ENCODE measurements at places on chromosomes 5 and 9.

DNA sequence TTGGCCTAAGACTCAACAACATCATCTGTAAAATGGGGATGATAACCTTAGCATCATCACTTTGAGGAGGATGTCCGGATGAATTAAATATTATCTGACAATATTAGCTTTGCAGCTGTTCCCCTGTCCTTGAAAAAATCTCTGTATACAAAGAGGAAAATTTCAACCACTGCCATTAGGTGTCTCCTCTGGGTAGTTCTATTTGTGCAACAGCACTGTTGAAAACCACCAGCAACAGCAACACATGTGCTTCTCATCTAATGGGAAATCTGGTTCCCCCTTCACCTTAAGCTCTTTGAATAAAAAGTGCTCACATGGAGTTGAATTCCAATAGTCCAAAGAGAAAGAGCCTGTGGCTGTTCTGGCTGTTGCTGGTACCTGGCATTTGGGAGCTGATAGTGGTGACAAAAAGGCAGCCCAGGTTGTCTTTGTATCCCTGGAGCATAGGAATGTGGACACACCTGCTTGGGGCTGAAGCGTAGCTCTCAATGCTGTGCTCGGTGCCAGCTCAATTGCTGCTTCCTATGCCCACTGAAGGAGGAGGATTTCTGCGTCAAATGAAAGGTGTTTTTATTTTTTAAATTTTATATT is 322.1 kb upstream of the MSX2 start:
- no peak for DNase-seq

DNA sequence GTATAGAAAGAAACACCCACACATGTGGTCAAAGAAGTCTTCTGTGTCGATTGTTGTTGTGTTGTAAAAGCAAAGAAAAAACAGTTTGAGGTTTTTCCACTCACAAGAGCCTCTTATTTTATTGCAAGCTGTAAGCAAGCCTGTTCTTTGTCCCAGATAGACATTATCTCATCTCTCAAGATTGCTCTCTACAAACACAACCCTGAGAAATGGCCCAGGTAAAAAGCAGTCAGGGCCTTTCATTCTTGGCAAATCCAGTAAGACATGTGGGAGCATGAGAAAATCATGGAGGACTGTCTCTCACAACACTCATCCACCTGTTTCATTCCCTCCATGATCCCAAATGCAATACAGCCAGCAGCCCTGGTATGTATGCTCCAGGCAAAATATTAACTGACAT is 286.6 kb upstream of the POU5F2 start:
- no peak for DNase-seq

DNA sequence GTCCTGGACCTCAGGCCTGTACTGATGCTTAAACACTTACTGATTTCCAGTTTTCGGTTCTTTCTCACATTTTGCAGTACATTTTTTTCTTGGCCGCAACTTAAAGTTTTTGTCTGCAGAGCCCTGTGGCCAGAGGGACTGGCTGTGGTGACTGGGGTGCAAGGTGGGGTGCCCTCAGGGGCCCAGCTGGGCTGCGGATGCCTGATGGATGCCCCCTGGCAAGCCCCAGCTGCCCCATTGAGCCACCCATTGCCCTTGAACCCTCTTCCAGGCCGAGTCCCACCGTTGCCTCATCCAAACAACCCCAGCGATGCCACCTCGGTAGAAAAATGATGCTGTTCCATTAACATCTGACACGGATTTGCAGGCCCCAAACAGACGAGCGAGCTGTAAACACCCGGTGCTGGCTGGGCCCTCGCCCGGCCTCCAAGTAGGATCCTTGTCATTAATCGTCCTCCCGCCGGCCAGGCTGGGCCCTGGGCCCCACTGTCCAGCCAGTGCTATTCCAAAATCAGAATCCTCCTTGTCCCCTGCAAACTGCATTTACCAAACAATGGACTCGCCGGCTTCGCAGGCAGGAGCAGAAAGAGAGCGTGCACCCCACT is 107.9 kb downstream of the PHF2 start:
- no peak for DNase-seq

GRCh38 chr9:133252301-133253020 is 22.5 kb downstream of the ABO start:
- DNase-seq, result no peak

DNA sequence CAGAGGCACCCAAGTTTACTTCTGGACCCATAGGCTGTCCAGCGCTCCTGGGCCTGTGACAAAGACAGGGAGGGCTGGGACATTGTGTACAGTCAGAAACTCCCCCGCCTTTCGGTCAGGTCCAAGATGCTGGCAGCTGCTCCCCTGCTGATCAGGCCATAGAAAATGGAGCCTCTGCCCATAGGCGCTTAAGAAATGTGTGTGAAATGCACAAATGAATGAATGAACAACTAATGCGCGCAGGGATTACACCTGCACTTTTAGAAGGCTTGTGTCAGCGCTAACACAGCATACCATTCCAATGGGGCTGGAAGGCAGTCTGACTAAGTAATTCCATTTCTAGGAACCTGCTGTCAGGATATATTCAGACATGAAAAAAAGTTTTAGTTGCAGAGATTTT is 16.3 kb downstream of the PTPN3 start:
- no peak for DNase-seq

DNA sequence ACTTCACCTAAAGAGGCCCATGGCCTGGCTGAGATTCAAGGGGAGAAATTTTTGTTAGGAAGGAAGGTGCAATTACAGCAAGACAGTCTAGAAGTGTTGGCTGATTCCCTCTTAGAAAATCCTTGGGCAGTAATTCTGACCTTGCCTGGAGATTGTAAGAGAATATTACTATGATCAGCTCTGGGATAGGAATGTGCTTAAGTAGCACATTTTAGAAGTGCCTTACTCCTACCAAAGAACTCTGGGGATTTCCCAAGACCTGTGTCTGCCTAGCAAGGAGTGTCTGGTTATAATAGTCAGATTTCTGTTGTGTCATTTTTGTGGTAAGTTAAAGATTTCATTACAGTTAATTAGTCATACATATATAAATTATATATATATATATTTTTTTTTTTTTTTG is 52.3 kb downstream of the NLN start:
- DNase-seq, result peak; percentile 86

GRCh38 chr5:167030500-167031120 is 1260.8 kb upstream of the WWC1 start:
- no peak for DNase-seq

- no peak for DNase-seq
Observed at GRCh38 chr9:136983656-136984314, 992 bp downstream of the LCNL1 start.

GRCh38 chr9:87529671-87530070 is 32.0 kb downstream of the DAPK1 start:
- no peak for DNase-seq

- peak; percentile 36 for DNase-seq
Observed at GRCh38 chr9:18429070-18429469, 44.9 kb upstream of the ADAMTSL1 start.

- DNase-seq, result no peak
Observed at GRCh38 chr9:124124729-124125650, 113.4 kb downstream of the LHX2 start.

DNA sequence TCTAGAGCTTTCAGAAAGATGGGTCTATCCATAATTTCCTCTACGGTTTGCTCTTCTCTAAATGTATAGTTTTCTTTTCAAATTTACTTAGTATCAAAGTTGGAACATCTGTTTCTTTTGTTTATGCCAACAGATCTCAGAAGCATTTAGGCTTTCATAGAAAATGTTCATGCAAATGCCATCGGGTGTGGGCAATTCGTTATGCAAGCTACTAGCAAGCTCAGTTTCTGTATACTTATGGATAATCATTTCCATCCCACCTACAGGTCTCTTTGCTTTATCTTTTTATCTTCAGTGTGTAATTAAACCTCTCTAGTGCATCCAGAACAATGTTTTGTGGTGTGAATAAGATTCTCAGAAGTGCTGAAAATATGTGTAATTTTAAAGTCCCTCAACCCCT is 59.9 kb downstream of the NUDT12 start:
- no peak for DNase-seq

GRCh38 chr9:110355911-110356310 is 18.2 kb upstream of the TXNDC8 start:
- no peak for DNase-seq

DNA sequence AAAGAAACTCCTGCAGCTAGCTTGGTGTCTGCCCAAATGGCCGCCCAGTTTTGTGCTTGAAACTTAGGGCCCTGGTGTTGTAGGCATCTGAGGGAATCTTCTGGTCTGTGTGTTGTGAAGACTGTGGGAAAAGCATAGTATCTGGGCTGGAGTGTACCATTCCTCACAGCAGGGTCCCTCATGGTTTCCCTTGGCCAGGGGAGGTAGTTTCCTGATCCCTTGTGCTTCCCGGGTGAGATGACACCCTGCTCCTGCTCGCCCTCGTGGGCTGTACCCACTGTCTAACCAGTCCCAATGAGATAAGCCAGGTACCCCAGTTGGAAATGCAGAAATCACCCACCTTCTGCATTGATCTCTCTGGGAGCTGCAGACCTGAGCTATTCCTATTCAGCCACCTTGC is 182.8 kb downstream of the GDNF start:
- DNase-seq, result no peak

DNA sequence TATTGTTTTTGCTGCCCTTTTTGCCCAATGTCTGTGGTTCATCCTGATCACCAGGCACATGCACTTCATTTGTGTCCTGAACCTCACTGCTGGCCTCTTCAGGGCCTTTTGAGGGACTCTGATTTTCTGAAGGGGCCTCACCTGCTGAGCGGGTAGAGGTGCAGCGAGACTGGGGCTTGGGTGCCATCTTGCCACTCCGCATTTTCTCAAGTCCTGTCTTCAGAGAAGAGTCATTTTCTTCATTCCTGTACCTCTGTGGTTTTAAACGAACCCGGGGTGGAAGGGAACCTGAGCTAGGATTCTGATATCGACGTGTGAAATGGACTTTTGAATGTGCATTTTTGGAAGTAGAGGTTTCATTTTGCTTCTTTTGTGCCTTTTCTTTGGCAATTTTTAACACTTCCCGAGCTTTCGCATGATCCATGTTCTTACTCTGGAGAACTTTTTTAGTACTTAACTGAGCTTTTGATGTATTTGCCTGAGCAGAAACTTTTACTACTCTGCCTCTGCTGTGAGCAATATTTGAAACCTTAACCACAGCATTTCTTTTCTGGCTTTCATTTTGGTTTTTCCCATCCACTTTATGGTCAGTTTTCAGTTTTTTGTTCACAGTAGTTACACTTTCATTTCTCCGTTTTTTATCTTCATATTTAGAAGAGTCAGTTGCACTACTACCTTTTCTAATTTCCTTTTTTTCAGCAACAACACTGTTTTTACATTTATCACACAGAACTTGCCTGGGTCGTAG is 26.1 kb downstream of the PWWP2A start:
- DNase-seq, result no peak

All from ELR (cell line).